GM12892 (cell line): ENCODE measurements at places on chromosomes 2 and 18.
A peak's percentile ranks its signal among the peaks of the same experiment; 100 is the strongest.

DNA sequence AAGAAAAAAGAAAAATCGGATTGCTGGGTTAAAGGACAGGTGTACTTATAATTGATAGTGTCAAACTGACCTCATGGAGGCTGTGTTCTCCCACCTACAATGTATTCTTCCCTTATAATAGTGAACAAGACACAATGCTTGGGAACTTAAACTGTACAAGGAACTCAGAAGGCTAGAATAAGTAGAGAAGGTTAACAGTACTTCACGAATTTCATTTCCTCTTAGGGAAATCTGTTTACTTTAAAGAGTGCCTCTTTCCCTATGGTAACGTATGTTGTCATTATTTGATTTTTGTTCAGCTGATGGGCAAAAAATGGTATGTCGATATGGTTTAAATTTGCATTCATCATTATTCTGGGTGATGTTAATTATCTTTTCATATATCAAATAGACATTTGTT is 9.2 kb upstream of the HK2 start:
- DNase-seq, result no peak

- DNase-seq, result no peak
Observed at GRCh38 chr2:229126066-229126465, 145.0 kb downstream of the PID1 start.

DNA sequence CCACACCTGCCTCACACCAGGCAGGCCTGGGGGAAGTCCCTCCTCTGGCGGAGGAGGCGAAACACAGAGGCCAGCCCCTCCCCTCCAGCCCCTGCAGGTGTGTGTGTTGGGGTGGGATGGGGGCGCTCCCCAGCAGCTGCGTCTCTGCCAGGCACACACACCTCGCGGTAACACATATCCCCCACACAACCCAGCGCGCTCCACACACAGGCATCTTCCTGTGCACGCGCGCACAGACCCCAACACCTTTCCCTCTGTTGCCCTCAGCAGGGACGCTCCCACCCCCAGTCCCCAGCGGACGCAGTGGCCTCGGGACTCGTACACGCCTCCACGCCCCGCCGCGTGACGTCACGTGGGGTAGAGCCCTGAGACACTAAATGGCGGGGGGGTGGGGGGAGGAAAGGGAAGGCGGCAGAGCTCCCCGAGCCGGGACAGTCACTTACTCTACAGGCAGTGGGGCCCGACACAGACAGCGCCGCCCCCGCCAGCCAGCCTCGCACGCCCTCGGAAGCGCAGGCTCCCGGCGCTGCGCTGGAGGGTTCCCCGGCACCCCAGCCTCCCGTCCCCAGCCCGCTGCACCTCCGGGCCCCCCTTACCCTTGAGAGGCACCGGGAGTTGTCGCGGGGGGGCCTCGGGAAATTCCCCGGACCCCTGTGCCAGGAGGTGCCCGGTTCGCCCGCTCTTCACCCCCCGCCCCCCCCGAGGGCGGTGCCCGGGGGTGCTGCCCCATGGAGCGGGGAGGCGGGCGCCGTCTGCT is at the start of gene WNT10A:
Gene WNT10A (plus strand): TSS at position 751 of the 757 bp plus-strand sequence. CDS start 144 bp downstream, outside the sequence.
- peak; percentile 83 for DNase-seq

GRCh38 chr2:27282892-27283291 is 663 bp downstream of the TRIM54 start:
- DNase-seq, result no peak

DNA sequence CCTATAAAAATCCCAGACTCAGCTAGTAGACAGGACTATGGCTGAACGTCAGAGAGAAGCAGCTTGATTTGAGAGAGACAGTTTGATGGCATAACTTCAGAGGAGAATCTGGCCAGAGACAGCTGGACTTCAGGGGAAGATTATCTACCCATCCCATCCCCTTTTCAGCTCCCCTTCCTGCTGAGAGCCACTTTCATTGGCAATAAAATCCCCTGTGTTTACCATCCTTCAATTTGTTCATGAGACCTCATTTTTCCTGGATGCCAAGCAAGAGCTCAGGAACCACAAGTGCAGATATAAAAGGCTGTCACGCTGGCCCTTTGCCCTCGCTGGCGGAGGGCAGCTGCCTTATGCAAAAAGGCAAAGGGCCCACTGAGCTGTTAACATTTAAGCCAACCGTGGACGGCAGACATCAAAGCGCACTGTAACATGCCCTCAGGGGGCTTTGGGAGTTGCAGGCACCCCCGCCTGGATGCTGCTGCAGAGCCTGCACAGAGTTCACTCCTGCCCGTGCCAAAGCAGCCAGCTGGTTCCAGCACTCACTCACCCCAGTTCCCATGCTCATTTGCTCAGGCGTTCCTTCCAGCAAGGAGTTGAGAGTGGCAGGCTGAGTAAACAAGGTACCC is 164.3 kb upstream of the PGAP1 start:
- DNase-seq, result no peak
